Pancreas (tissue), 10 donors: ENCODE measurements at places on chromosomes 12 and 14.
A peak's percentile ranks its signal among the peaks of the same experiment; 100 is the strongest.

- H3K4me1 ChIP-seq: no peaks in the 10 kb centered on the region
- H3K36me3 ChIP-seq: no peaks in the 10 kb centered on the region
- no peaks in the 10 kb centered on the region for H3K27me3 ChIP-seq
- DNase-seq: no peak
Observed at GRCh38 chr14:62778852-62779251, 266.4 kb downstream of the KCNH5 start.

DNA sequence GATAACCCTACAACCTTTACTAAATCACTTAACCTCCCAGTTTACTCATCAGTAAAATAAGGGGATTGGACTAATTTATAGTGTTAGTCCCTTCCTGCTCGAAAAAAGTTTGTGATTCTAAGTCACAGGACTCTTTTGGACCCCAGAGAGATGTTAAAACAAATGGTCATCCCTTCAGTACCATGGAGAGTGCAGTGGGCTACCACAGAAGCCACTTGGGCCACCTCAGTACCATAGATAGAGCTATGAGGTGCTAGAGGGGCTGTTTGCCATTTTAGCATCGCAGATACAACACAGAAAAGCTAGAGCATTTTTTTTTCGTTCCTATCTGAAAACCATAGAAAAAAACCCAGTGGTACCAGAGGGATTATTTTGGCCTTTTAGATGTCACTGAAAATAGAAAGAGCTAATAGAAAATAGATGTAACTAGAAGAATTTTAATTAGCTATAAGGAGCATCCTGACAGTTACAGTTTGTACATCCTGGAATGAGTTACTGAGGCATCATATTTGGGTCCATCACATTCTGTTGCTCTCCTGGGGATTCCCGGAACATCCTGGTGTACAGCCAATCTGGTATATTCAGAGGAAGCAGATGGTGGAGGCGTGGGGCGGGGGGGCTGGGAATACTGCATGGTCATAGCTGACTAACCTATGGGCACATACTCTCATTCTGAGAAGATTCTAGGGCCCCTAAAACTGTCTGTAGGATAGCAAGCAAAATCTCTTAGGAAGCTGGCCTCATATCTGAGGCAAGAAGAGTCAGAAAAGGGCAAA is 2.8 kb downstream of the ZNF219 start:
- H3K36me3 ChIP-seq: no peaks in the 10 kb centered on the region
- H3K4me1 ChIP-seq: peaks cover 12% of the 10 kb centered on the region
- H3K27me3 ChIP-seq: no peaks in the 10 kb centered on the region
- no peak overlapping the region for H3K27ac ChIP-seq
- H3K4me3 ChIP-seq: no peak overlapping the region
- no peak for DNase-seq

- no peaks in the 10 kb centered on the region for H3K27me3 ChIP-seq
- H3K4me1 ChIP-seq: no peaks in the 10 kb centered on the region
- H3K4me3 ChIP-seq: no peak overlapping the region
- no peak overlapping the region for H3K27ac ChIP-seq
Observed at GRCh38 chr12:91098941-91099340, 12.4 kb downstream of the LUM start.

DNA sequence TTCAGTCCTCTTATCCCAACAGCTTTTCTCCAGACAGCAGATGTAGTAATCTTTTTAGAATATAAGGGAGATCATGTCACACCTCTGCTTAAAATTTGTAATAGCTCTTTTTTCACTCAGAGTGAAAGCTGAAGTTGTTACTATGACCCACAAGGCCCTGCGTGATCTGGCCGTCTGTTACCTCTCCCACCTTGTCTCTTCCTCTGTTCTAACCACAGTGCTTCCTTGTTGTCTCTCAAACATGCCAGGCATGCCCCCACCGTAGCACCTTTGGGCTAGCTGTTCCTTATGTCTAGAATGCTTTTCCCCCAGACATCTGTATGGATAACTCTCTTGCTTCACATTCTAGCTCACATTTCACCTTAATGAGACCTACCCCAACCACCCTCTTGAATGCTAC is 6.5 kb downstream of the NECAP1 start:
- H3K27ac ChIP-seq: no peak overlapping the region
- H3K36me3 ChIP-seq: peaks cover 14% of the 10 kb centered on the region
- H3K4me3 ChIP-seq: no peak overlapping the region
- H3K27me3 ChIP-seq: no peaks in the 10 kb centered on the region
- DNase-seq: no peak
- H3K4me1 ChIP-seq: peaks cover 26% of the 10 kb centered on the region

DNA sequence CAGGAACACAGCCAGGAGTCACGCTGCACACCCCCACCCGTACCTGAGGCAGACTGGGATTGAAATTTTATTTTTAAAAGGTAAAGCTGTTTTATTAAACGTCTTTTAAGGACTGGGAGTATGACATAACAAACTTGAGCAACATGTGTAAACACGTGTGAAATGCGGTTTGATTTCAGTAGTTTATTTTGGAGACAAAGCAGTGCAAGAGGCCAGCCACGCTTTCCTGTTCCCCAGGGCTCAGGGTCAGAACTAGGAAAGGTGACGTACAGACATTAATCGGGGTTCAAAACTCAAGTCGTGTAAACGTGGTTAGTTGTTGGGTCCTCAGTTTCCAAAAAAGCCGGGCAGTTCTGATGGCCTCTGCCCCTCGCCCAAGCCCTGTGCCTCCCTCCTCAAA is 16.7 kb downstream of the CHGA start:
- no peak overlapping the region for H3K27ac ChIP-seq
- DNase-seq: no peak
- no peaks in the 10 kb centered on the region for H3K27me3 ChIP-seq
- no peaks in the 10 kb centered on the region for H3K36me3 ChIP-seq

DNA sequence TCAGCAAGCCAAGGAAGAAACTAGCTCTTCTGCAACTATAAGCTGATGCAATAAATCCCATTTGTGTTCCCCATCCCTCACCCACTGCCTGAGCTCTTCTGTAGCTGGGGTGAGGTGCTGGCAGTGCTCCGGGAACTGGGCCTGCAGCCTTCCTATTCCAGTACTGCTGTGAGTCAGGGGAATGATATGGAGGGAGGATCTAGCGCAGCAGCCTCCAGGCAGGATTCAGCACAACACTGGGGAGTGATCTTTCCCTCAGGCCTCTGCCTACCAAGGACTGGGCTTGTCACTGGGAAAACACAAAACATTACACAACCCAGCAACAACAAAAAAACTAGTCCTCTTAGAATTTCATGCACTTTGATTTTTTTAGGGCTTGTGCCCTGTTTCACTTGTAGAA is 58.7 kb downstream of the ST8SIA1 start:
- H3K36me3 ChIP-seq: no peaks in the 10 kb centered on the region
- H3K4me1 ChIP-seq: no peaks in the 10 kb centered on the region
- H3K27ac ChIP-seq: no peak overlapping the region
- H3K27me3 ChIP-seq: no peaks in the 10 kb centered on the region
- no peak overlapping the region for H3K4me3 ChIP-seq

DNA sequence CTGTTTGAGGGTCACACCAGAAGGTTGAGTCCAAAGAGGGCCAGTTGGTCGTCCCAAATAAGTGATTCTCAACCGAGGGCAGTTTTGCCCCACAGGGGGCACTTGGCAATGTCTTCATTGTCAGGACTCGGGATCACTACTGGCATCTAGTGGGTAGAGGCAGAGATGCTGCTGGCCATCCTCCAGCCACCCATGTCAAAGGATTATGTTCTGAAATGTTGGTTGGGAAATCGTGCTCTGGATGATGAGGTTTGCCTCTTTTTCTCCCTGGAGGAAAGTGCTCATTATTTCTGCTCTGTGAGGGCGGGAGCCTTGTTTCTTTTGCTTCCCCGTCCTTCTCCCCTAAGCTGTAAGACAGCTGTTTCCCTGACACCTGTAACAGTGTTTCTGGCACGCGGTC is 3.6 kb downstream of the ZNF839 start:
- no peaks in the 10 kb centered on the region for H3K27me3 ChIP-seq
- H3K4me1 ChIP-seq: peaks cover 10% of the 10 kb centered on the region
- no peak overlapping the region for H3K4me3 ChIP-seq
- peak; percentile 48 for DNase-seq
- H3K27ac ChIP-seq: no peak overlapping the region
- H3K36me3 ChIP-seq: peaks cover 13% of the 10 kb centered on the region
